Urinary bladder (tissue), 4 donors: ENCODE measurements at places on chromosomes 6 and 20. TPM values are rescaled to one million over a fixed set of nuclear protein-coding genes. Genes with fewer than 3 reads are reported as not detected.

The GPR63 gene
- total RNA-seq: 9.7 TPM

The TSPO2 gene
- total RNA-seq: not detected

The HLA-F gene
- 12.5 TPM for total RNA-seq

The HLA-DRA gene
- total RNA-seq: 93.9 TPM

DNA sequence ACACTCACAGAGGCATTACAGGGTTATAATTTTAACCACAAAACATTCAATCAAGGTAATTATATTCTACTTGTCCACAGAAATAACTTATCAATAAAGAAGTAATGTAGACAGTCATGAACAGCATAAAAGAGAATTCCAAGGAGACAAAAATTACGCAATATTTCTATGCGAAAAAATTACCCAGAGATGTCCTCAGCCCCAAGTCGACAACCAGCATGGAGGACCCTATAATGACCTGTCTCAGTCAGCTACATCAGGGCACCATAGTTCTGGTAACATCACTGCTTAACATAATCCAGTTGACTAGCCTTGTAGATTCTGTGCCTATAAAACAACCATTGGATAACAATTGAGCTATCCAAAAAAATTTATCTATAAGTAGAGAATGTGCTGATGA, 579.8 kb downstream of the PRKN start:
- DNase-seq: no peak

GRCh38 chr6:73696966-73697655, 1.1 kb downstream of the CD109 start:
- no peak for DNase-seq

GRCh38 chr20:20103486-20103885, 51.2 kb downstream of the CFAP61 start:
- DNase-seq: no peak

DNA sequence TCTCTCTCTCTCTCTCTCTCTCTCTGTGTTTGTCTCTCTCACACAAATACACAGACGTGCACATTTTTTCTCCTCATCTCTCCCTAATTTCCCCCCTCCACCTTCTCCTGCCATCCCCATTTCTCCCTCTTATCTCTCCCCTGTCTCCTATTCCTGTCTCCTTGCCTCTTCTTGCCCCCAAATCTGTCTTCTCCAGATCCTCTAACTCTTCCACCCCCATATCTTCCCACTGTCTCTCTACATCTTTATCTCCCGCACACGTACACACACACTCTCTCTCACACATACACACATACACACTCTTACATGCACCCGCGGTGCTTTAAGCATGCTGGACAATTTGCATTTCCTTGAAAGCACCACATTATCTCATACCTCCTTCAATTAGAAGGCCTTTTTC, 15.9 kb downstream of the KIZ start:
- no peak for DNase-seq

- DNase-seq: no peak
These were observed 39.0 kb upstream of the HBS1L start for GRCh38 chr6:135093578-135093977.

GRCh38 chr6:157070403-157071107, 252.8 kb downstream of the TMEM242 start:
- no peak for DNase-seq

DNA sequence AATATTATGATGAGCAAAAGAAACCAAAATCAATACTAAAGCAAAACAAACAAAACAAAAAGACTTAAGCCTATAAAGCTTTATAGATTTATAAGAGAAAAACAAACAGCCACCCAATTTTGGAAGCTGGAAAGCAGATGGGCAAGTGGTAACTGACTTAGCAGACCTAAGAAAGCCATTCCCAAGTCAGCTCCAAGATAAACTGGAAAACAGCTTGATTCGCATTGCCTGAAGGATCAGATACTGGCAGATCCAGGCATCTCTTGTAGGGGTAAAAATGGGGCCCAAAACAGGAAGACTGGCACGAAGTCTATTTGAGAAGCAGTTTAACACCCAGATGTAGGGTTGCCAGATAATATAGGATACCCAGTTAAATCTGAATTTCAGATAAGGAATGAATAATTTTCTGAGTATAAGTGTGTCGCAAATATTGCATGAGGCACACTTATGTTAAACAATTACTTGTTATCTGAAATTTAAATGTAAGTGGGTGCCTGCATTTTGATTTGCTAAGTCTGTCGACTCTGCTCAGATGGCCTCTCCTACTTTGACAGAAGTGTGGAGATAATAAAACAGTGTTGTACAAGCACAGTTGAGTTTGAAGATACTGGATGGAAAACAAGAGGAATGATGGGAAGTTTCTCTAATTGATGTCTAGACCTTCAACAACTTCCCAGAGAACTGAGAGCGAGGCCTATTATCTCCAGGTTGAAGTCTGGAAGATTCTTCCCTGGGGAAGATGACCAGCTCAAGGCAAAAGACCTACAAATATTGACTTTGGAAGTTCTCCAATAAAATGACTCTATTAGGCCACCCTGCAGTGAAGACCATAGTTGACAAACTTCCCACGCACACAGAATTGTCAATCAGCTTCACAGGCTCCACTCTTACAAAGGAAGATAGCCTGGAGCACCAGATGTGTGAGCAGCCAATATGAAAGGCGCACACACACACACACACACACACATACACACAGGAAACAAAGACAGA, 113.4 kb downstream of the FAM50B start:
- no peak for DNase-seq

DNA sequence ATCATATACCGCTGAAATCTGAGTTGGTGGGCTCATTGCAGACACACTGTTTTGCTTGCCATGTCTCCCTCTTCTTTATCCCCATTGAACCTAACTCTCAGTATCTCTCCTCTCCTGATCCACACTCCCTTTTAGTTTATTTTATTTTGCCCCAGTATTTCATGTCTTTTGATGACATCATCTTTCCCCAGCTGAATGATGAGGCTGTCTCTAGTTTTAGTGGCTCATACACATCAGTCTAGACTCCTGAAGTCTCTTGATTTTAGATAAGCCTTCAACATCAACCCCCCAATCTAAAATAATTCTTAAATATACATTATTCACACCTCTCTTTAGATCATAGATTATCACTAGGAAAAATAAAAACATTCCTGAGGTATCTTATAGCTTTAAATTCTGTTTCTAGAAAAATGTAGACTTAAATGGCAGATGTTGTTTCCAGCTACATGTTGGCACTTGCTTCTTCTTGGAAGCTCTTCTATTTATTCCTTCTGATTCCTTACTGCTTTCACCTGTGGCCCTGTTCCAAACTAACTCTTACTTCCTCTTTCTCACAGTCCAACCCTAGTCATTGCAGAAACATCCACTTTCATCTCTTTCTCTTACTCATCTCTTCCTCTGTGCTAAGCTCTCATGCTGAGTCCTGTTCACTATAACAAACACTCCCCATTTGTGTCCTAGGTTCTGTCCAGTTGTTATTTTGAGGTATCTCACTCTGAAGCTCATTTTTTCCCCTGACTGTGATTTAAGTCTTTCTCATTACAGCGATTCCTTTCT, 191.9 kb upstream of the SLC35B3 start:
- no peak for DNase-seq

- no peak for DNase-seq
These were observed 121.3 kb downstream of the TFAP2C start for GRCh38 chr20:56750430-56750829.

DNA sequence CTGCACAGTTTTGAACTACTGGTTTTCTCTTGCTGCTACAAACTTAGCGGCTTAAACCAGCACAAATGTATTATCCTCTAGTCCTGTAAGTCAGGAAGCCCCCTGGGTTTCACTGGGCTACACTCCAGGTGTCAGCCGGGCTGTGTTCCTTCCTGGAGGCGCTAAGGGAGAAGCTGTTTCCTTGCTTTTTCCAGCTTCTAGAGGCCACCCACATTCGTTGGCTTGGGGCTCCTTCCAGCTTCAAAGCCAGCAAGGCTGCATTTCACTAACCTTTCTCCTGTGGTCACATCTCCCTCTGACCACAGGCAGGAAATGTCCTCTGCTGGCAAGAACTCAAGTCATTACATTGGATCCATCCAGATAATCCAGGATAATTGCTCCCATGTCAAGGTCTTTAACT, 350.6 kb upstream of the PLCB4 start:
- no peak for DNase-seq

GRCh38 chr6:43706788-43707187, 19.2 kb upstream of the MRPS18A start:
- DNase-seq: no peak

GRCh38 chr6:108102965-108103364, 28.4 kb upstream of the OSTM1 start:
- no peak for DNase-seq

DNA sequence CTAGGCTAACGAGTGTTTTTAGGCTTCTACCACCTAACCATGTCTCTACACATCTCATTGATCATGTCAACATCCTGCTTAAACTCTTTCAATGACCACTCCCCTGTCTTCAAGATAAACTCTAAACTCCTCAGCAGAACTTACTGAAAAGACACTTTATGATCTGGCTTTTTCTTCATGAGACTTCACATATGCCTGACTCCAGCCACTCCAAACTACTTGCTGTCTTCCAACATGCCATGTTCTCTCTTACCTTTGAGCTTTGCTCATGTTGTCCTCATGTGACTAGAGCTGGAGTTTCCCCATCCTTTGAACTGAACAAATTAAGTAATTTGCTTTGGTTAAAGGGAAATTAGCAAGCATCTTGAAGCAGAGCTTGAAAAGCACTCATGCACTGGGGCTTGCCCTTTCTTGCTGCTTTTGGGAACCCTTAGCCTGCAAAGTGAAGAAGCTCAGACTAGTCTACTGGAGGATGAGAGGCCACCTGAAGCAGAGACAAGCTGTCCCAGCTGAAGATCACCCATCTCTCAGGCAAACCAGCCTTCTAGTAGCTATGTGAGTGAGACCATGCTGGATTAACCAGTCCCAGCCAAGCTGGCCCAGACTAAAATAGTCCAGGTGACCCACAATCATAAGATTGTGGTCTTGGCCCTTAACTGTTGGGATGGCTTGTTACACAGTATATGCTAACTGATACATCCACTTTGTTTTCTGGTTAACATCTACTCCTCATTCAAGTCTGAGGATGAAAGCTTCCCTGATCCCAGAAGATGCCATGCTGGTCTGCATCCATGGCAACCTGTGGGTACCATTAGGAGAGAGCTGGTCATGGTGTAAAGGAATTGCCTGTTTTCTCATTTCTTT, 235.8 kb downstream of the GMPR start:
- DNase-seq: no peak

DNA sequence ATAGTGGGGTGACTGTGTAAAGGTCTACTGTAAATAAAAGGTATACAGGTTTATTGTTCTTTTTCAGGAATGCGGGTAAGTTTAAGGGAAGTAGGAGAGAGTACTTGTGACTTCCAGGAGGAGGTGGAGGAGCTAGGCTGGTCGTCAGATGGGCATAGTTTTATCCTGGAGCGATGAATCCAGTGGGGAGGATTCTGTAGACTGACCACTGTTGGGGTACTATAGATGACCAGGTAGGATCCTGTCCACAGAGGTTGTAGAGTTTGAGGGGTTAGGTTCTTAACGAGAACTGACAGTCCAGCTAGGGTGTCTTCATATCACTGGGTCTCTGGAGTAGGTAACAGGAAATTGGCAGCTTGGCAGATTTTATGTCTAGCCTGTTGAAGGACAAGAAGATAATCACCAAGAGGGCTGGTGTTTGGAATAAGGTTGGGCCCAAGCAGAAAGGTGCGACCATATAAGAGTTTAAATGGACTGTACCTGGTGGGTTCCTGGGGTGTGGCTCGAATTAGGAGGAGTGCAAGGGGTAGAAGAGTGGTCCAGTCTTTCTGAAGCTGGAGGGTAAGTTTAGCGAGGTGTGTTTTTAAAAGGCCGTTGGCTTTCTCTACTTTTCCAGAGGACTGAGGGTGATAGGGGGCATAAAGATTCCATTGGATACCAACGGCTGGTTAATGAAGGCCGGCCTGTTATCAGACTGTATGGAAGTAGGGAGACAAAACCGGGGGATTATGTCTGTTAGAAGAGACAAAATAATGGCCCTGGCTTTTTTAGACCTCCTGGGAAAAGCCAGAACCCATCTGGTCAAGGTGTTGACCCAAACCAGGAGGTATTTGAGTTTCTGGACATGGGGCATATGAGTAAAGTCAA, 751.3 kb upstream of the ADGRB3 start:
- no peak for DNase-seq

DNA sequence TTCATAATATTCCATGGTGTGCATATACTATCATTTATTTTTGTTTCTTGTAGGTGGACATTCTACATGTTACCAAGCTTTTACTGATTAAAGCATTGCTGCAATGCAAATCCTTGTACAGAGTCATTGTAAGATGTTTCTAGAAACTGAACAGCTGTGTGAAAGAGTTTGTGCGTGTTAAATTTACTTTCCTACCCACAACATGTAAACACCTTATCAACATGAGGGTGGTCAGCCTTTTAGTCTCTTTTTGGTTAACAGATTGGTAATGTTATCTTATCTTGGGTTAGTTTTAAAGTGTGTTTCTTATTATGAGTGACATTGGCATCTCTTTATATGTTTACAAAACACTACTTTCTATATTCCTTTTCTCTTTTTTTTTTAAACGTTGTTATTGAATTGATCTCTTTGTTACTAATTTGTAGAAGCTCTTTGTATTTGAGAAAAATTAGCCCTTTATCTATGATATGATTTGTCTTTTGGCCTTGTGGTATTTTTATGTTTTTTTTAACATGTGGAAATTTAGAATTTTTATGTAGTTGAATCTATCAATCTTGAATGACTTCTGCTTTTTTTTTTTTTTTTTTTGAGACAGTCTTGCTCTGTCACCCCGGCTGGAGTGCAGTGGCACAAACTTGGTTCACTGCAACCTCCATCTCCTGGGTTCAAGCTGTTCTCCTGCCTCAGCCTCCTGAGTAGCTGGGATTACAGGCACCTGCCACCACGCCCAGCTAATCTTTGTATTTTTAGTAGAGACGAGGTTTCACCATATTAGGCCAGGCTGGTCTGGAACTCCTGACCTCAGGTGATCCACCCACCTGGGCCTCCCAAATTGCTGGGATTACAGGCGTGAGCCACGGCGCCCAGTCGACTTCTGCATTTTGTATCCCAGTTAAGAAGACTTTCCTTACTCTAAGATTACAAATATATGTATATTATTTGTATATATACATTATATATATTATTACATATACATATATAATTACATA, 112.1 kb downstream of the TCP11 start:
- DNase-seq: no peak

DNA sequence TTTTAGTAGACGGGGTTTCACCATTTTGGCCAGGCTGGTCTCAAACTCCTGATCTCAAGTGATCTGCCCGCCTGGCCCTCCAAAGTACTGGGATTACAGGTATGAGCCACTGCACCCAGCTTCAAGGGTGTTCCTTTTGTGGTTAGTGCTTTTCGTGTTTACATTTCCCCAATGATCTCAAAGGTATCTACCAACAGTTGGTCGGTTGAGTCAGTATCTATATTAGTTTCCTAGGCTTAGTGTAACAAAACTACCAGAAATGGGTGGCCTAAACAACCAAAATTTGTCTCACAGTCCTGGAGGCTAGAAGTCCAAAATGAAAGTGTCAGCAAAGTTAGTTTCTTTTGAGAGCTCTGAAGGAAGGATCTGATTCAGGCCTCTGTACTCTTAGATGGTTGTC, 30.1 kb downstream of the CASP8AP2 start:
- DNase-seq: no peak

GRCh38 chr6:125252891-125253290, 48.9 kb downstream of the HDDC2 start:
- no peak for DNase-seq

- no peak for DNase-seq
These were observed 665.5 kb downstream of the BCKDHB start for GRCh38 chr6:80771941-80772340.
